Colonic mucosa (tissue), 4 donors: ENCODE measurements at places on chromosomes 7 and 10.

GRCh38 chr10:9081253-9081652 is 1026.8 kb downstream of the GATA3 start:
- DNase-seq = no peak

DNA sequence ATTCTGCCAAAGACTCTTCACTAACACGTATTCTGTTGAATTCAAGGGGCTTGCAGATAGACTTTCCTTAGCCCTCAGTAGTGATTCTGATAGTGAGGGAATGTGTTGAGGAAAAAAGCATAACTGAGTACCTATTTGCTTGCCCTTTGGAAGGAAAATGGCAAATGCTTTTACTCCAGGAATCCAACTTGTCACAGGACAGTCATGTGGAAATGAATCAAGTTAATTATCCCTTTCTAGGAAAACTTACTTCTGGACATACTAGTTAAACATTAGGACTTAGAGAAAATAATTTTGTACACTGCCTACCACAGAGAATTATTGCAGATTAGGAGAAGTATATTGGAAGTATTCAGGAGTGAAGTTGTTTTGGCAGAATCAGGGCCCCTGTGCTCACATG is 148.9 kb upstream of the SLC13A1 start:
- DNase-seq = no peak

- no peak for DNase-seq
These were observed 468.7 kb downstream of the RPS24 start for GRCh38 chr10:78502210-78502936.

DNA sequence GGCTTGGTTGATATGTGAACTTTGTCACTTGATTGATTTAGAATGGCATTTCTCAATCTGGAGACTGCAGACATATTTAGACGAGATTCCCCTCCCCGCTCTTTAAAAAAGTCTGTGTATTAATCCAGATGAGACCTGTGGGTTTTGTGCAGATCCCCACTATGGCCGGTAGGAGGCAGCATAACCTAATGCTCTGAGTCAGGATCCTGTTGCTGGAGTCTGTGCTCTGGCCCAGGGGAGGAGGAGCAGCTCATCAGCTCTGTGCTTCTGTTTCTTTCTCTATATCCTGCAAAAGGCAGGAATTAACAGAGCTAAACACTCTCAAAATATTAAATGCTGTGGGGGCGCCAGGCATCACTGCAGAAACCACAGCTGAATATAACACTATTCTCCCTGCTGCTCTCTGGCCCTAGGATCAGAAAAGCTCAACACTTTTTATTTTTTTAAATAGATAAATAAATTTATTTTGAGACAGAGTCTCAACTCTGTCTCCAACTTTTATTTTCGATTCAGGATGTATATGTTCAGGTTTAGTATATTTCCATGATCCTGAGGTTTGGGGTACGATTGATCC is 23.9 kb upstream of the SEPHS1 start:
- DNase-seq = peak; percentile 79

GRCh38 chr10:88915781-88916180 is 35.7 kb downstream of the STAMBPL1 start:
- no peak for DNase-seq

DNA sequence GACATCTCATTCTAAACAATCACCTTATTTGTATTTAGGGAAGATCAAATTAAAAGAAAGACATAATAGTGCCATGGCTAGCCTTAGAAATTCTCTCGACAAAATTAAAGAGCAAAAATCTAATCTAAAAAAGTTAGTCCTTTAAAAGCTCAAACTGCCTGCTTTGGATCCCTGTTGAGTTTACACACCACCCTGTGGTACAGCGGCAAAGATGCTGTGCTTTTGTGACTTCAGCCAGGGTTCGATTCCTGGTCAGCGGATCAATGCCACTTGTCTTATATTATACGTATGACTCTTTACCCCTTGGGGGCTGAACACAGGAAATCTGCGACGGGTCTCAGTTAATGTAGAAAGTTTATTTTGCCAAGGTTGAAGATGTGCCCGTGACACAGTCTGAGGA is 51.3 kb upstream of the VOPP1 start:
- DNase-seq = no peak

DNA sequence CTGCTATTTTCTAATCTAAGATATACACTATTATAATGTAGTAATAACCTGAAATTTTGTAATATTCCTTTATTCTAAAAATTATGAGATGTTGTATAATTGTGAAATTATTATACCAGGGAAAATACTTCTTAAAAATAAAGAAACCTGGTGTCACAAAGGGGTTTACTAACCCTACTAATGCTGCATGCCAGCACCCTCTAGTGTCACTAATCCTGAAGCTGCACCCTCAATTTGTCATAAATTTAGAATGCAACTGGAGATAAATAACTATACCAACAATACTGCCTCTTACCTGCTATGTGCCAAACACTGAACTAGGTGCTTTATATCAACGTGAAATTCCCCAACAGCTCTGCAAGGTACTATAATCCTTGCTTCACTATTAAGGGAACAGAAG is 30.8 kb downstream of the TM9SF3 start:
- no peak for DNase-seq

GRCh38 chr10:2949948-2950354 is 117.4 kb upstream of the PFKP start:
- DNase-seq = no peak

GRCh38 chr7:132451161-132451560 is 125.1 kb downstream of the PLXNA4 start:
- no peak for DNase-seq

GRCh38 chr10:75600833-75601232 is 169.4 kb downstream of the LRMDA start:
- DNase-seq = no peak

GRCh38 chr7:34655384-34655783 is 2.6 kb upstream of the NPSR1 start:
- no peak for DNase-seq

DNA sequence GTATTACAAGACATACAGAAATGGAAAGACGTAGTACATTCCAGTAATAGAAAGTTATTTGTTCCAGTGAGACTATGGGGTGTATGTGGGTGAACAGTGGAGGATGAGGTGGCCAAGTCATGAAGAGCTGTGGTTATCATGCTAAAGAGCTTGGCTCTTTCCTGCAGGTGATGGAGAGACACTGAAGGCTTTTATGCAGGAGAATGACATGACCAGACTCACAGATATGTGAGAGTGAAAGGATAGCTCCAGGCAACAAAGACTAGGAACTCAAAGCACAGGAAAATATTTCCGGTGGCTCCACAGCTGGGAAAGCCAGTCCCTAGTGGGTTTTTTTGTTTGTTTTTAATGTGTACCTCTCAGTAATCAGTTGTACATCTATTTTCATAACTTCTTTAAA is 133.5 kb downstream of the TSPAN12 start:
- DNase-seq = no peak

- no peak for DNase-seq
These were observed 49.2 kb upstream of the ARID5B start for GRCh38 chr10:61852261-61852660.

DNA sequence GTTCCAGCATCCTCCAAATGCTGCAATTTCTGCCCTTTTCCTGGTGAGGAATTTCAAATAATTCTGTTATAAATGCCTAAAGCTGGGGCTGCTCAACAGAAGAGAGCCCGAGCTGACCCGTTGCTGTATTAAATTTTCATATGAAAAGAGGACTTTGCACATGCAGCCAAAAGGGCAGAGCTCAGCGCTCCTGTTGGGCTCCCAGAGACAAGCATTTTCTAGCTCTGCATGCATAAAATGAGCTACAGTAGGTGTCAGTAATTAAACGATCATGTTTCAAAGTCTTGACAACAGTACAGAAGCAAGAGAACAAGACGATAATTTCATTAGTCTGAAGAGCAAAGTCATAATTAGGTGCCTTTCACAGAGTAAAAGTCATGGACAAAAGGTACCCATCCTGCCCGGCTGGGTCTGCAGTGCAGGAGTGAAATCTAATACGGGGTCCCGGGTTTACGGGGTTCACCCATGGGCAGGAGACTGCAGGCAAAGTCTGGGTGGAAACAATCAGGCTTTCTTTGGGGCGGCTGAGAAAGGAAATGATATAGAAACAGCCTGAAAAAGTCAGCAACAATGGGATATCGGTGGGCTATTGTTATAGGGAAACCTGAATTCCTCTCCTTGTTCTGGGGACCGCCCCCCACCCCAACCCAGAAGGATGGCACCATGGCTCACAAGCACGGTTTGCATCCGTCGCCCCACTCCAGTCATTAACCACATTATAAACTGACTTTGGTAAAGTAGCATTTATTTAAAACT is 66.0 kb downstream of the EBF3 start:
- no peak for DNase-seq

- DNase-seq = no peak
These were observed 443.3 kb downstream of the GFRA1 start for GRCh38 chr10:115829521-115830205.

GRCh38 chr10:1360558-1361164 is 304.5 kb downstream of the WDR37 start:
- DNase-seq = no peak

GRCh38 chr7:128203047-128203491 is 38.0 kb upstream of the LEP start:
- no peak for DNase-seq

- no peak for DNase-seq
These were observed 508.5 kb downstream of the DNAJB6 start for GRCh38 chr7:157845203-157845835.

- no peak for DNase-seq
These were observed 89.6 kb upstream of the ZNF804B start for GRCh38 chr7:88669913-88670312.

- no peak for DNase-seq
These were observed 86.9 kb downstream of the ZNRF2 start for GRCh38 chr7:30371321-30371720.

- no peak for DNase-seq
These were observed 61.4 kb downstream of the BBS9 start for GRCh38 chr7:33190688-33191304.

DNA sequence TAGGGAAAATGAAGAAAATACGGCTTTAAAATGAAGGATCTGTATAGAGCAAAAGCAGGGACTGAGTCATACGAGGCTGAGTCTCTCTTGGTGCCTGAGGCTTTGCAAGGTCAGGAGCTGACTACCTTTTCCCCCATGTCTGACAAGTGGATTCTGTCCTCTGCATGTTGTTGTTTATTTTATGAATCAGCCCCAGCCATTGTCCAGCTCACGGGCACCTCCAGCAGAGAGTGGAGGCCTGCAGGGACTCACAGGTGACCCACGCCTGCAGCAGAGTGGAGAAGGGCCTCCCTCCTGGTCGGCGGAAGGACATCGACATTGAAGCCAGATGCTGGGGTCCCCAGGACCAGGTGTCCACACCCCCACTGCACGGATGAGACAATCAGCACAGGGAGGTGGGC is 233.9 kb downstream of the WDR37 start:
- DNase-seq = no peak

DNA sequence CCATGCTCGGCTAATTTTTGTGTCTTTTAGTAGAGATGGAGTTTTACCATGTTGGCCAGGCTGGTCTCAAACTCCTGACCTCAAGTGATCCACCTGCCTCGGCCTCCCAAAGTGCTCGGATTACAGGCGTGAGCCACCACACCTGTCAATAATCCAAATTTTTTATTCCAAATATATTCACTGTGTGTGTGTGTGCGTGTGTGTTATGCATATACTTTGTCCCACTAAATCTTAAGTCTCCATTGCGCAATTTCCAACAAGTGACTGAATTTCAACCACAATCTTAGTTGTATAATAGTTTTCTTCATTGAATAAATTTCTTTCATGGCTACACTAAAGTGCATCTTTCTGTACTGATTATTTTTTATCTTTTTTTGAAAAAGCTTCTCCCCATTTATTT is 2.7 kb downstream of the KRIT1 start:
- no peak for DNase-seq

- DNase-seq = no peak
These were observed 123.0 kb upstream of the ADARB2 start for GRCh38 chr10:1860351-1860750.

DNA sequence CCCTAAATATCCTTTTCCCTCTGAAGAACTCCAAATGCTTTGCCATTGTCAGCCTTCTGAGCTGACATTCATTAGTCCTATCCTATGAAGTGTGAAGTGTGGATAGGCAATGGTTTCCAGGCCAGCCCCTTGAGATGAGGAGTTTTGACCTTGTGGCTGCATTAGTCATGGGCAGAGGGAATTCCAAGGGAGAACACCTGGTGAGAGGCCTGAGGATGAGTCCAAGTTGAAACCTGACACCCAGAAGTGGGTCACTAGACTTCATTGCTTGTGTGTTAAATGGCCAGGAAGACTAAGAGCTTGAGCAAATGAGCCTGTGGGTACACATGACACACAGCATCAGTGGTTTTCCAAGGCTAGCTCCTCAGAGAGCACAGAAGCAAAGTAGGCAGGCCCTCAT is 260.8 kb downstream of the SKAP2 start:
- DNase-seq = no peak
